ENCODE measurements at places on chromosomes 16 and 17.

GRCh38 chr16:10938321-10938720 lies 3.9 kb downstream of the DEXI start:
- no peak for DNase-seq

DNA sequence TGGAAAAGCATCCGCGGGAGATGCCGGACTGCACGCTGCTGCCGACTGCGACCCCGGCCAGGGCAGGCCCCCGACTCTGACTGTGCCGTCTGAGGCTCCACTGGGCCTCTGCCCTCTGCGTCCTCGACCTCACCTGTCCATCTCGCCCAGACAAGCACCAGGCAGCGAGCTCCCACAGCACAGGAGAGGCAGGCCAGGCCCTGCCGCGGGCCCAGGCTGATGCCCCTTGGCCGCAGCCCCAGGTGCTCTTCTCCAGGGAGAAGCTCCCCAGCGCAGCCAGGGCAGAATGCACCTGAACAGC lies 98.1 kb upstream of the DNAH17 start:
- DNase-seq = no peak

DNA sequence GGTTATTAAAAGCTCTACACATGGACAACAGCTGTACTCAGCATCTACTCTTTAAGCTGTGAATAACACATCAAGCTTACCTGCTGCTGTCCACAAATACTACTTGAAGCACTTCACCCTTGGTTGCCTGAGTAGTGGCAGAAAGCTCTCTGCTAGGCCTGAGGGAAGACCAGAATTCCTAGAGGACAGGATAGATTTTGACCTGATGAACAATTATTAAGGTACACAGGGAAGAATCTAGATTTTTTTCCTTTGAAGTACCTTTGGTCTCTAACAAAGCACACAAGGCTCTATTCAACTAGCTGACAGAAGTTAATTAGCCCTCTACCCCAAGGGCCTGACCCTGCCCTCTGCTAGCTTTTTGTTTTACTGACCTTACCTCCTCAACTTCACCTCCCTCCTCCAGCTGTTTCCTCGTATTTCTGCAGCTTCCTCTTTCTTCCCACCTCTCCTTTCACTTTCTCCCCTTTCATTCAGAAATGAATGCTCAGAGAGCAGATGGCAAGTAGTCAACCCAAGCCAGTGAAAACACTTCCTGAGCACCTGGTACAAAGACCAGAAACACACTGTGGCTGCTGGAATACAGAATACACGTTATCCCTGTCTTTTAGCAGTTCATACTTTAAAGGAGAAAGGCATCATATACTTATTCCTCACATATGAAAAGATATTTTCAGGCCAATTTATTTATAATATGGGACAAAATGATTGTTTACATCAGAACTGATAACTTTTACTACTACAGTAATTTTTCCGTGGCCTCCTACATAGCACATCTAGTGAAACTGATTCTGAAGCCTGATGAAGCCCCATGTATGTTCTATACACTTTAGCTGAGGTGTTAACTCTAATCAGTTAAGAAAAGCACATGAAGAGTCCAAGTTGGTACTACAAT lies 5.7 kb upstream of the VEZF1 start:
- DNase-seq = no peak

DNA sequence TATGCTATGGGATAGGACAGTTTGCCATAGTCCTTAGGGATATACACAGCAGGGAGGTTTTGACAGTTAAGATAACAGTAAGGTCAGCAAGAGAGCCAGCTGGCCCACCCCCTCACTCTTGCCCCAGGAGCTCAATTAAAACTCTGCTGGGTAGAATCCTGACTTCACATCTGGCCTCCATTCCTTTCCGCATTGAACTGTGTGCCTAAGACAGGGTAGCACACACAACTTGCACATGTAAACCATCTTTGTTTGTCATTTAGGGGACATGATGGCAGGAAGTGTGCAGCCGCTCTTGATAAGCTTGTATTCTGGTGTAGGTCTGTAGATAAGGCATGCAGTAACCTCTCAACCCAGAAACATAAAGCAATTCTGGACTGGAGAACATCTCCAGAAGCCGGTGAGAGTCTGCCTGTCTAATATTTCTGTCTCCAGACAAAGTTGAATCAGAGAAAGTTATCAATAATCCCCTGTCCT lies 5.2 kb downstream of the MINK1 start:
- DNase-seq = no peak

DNA sequence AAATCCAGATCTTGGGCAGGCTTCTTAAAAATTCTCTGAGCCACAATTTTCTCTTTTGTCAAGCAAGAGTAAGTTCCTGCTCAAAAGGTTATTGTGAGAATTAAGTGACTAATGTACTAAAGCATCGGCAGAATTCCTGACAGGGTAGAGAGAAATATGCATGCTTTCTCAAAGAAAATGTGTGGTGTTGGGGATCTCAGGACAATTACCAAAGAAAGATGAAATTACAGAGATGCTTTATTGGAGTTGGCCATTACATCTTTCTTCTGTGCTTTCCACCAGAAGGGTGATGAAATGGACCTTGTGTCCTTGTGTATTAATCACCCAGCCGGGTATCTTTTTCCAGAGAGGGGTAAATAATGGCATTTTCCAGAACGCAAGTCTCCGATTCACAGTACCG lies 1.7 kb upstream of the USP43 start:
- no peak for DNase-seq

DNA sequence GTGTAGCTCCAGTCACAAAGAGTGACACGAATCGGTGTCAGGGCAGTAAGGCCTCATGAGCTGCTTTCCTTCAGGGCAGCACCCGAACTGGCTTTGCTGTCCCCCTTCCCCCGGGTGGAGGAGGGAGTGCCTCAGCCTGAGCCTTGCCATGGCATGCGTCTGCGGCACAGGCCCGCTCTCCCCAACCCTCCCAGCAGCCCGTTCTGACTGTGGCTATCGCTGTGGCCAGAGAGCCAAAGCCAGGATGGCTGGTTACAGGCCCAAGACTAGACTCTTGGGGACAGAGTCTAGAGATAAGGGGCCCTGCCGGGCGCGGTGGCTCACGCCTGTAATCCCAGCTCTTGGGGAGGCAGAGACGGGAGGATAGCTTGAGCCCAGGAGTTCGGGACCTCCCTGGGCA lies 25.9 kb downstream of the CLUH start:
- no peak for DNase-seq

Data from activated CD8-positive, alpha-beta memory T cell treated with anti-CD3 and anti-CD28 coated beads, Interleukin-2, amount 50 U/mL, for 4 hours (primary cell).